Kidney (tissue), 22 donors: ENCODE measurements at places on chromosomes 3 and 15. TPM values are rescaled to one million over a fixed set of nuclear protein-coding genes. Genes with fewer than 3 reads are reported as not detected.

DNA sequence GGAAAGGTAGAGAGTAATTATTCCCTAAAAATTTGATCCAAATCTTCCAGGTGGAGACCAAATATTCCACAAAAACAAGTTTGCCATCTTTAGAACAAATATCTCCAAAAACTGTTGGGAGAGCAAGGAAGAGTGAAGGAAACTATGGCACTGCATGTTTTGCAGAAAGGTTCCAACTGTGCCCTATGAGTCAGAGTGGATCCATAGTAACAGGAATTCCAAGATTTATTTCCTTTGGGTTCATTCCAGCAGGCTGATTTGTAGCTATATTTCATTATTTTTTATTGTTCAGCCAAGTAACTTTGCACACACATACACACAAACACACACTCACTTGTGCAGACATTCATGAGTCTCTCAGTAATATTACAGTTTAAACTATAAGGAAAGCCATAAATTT is 459.7 kb upstream of the EPHA6 start:
- H3K27ac ChIP-seq = no peak overlapping the region
- H3K4me1 ChIP-seq = no peaks in the 10 kb centered on the region
- no peaks in the 10 kb centered on the region for H3K27me3 ChIP-seq

DNA sequence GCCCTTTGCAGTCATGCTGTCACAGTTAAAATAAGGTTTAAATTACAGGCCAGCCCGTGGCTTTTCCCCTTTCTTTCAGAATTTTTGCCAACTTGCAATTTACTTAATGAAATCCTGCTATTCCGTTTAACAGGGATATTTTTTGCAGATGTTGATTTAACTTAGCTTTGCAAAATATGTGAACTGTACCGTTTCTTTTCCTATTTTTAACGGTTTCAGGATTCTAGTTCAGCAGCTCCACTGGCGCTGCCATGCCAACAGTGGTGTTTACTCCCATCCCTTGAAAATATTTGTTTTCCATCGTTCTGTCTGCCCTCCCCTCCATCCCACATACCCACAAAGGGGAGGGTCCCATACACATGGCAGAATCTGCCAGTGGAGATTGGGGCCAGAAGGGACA is 54.3 kb downstream of the SMAD6 start:
- H3K27me3 ChIP-seq = no peaks in the 10 kb centered on the region
- DNase-seq = peak; percentile 58
- H3K27ac ChIP-seq = no peak overlapping the region
- H3K4me3 ChIP-seq = no peak overlapping the region

SAMMSON gene
- 0.98 TPM for total RNA-seq

CCDC13 gene
- total RNA-seq = 5.3 TPM

PLA2G4E gene
- total RNA-seq = not detected
